ENCODE measurements at places on chromosomes 12 and 14.

- no peak overlapping the region for H3K4me3 ChIP-seq
- H3K27me3 ChIP-seq = no peaks in the 10 kb centered on the region
- H3K4me1 ChIP-seq = no peaks in the 10 kb centered on the region
- no peak overlapping the region for H3K27ac ChIP-seq
These were observed 59.6 kb upstream of the KCNC2 start for GRCh38 chr12:75269209-75269608.

DNA sequence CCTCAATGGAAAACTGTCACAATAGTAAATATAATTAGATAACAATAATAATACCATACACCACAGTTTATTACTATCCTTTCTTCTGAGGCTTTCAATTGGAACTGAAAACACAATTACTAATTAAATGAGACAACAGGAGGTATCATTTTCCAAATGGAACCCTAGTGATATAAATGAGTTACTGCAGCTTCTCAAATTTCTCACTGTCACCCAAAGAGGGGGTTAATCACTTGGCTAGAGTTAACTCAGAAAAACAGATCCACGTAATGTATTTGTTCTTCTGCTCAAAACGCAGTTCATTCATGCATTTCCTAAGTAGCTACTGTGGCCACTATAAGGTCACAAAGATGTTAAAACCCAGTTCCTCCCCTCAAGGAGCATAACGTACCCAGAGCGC is 120.9 kb upstream of the FOXN3 start:
- no peaks in the 10 kb centered on the region for H3K27me3 ChIP-seq
- H3K4me3 ChIP-seq = no peak overlapping the region
- H3K36me3 ChIP-seq = peaks cover 18% of the 10 kb centered on the region
- peaks cover 22% of the 10 kb centered on the region for H3K4me1 ChIP-seq

DNA sequence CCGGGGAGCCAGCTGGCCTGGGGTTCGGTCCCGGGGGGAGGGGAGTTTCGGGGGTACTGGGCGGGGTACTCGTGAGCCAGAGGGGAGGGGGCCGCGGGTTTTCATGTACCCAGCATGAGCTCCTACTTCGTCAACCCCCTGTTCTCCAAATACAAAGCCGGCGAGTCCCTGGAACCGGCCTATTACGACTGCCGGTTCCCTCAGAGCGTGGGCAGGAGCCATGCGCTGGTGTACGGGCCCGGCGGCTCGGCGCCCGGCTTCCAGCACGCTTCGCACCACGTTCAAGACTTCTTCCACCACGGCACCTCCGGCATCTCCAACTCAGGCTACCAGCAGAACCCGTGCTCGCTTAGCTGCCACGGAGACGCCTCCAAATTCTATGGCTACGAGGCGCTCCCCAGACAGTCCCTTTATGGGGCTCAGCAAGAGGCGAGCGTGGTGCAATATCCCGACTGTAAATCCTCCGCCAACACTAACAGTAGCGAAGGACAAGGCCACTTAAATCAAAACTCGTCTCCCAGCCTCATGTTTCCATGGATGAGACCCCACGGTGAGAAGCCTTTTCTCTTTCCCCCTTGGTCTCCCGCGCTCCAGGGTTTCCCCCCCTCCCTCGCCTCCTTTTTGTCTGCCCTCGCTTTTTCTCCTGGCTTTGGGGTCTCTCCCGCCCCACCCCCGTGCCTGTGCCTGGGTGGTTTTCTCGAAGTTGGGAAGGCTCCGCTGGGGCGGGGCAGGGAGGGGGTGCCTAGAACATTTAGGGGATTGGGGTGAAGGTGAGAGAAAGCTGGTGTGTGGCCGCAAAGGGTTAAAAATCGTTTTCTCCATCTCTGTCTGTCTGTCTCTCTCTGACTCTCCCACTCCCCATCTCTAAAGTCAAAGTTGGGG is 627 bp downstream of the HOXC8 start:
- H3K27me3 ChIP-seq = peaks cover 4% of the 10 kb centered on the region
- H3K27ac ChIP-seq = peak overlapping the region; percentile 98
- DNase-seq = peak; percentile 32
- peaks cover 28% of the 10 kb centered on the region for H3K36me3 ChIP-seq
- H3K4me3 ChIP-seq = peak overlapping the region; percentile 91
- peaks cover 80% of the 10 kb centered on the region for H3K4me1 ChIP-seq

DNA sequence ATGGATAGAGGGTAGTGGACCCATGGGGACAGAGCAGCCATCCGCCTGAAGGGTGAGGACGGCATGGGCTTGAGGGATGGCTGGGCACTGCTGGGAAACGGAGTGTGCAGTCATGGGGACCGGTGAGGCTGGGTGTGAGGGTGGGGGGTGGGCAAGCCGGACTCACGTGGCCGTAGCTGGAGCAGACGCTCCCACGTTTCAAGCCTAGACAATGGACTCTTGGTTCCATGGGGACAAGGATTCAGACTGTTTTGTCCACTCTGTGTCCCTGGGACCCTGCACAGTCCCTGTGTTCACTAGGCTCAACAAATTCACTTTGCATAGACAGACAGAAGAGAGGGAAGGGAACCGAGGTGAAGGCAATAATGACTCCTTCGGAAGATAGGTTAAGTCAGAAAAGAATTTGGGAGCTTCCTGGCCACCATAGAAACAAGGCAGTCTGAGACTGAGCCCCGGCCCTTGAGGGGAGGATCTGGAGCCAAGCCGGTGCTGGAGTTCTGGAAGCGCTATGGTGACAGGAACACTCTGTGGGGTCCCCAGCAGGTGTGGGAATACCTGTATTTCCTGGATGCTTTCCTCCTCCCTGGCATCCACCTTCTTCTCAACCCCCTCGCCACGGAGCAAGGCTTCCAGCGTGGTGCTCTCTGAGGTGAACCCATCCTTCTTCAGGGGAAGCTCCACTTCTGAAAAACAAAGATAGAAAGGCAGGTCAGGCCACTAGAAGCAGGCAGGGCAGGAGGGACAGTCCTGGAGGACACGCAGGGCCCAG is 162.5 kb downstream of the DPF3 start:
- no peaks in the 10 kb centered on the region for H3K27me3 ChIP-seq
- peaks cover 36% of the 10 kb centered on the region for H3K36me3 ChIP-seq
- H3K4me1 ChIP-seq = peaks cover 15% of the 10 kb centered on the region
- no peak overlapping the region for H3K27ac ChIP-seq
- no peak for DNase-seq

GRCh38 chr14:93804654-93805053 is 16.4 kb upstream of the PRIMA1 start:
- no peak for DNase-seq
- no peak overlapping the region for H3K4me3 ChIP-seq
- no peaks in the 10 kb centered on the region for H3K36me3 ChIP-seq
